ENCODE measurements at places on chromosomes 13 and 19.
A peak's percentile ranks its signal among the peaks of the same experiment; 100 is the strongest.

DNA sequence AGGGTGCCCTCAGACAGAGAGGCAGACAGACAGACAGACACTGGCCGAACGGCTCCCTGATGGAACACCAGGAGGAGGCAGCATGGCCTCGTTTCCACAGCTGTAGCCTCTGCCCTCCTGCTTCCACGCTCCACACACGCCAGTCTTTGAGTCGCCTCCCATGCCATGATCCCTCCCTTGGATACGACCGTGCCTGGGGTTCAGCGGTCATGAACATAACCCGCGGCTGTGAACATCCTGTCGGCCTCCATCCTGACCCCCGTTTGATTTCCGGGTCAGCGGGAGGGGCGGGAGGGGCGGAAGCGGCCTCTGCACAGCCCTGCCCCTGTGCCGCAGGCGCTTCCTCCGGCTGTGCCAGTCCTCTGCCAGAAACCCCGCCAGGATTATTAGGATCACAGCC is 23.4 kb downstream of the GP6 start:
- DNase-seq, result no peak

DNA sequence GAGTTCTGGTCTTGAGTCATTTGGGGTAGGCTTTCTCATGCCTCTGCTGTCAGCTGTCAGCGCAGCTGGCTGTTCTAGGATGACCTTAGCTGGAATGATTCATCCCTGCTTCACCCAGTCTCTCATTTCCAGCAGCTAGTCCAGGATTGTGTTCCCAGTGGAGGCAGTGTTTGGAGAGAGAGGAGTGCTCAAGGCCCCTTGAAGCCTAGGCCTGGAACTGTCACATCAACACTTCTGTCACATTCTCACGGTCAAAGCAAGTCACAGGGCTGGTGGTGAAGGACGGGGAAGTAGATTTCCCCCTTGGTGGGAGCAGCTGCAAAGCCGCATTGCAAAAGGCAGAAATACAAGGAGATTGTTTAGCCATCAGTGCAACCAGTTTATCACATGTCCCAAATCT is 15.2 kb downstream of the TPT1 start:
- DNase-seq, result no peak

- peak; percentile 15 for DNase-seq
Observed at GRCh38 chr19:39038098-39038497, 5.7 kb upstream of the FBXO27 start.

DNA sequence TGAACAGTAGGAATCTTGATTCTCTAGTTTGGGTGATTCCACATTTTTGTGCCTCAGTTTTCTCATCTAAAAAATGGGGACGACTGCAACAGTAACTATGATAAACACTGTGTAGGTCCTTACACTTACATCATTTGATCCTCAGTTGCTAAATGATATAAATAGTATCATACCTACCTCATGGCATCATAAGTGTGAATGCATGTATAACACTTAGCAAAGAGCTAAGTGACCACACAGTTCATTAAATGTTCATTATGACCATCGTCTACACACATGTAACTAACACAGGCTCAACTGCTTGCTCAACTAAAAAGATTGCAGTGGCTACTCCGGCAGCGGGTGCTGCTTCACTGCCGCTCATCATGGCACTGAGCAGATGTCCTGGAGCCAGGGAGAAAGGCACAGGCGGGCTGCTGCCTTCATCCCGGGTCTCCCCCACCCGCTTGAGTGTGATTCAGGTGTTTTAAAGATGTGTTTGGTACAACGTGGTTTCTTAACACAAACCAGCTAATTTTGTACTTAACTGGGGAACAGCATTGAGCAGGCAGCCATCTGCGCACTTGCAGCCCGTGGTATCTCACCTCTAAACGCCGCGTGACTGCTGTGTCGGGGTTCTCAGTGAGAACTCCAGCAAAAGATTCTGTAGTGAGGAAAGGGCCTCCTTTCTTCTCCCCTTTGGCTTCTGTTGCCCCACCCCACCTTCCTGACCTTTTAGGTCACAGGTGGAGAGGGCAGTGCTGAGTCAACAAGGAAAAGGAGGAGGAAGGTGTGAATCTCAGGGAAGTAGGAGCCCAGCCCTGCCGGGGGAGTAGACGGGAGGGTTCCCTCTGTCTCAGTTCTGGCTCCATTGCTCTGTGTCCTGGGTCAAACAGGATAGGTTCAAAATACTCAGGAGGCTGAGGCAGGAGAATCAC is 11.7 kb upstream of the ACTN4 start:
- DNase-seq, result no peak

DNA sequence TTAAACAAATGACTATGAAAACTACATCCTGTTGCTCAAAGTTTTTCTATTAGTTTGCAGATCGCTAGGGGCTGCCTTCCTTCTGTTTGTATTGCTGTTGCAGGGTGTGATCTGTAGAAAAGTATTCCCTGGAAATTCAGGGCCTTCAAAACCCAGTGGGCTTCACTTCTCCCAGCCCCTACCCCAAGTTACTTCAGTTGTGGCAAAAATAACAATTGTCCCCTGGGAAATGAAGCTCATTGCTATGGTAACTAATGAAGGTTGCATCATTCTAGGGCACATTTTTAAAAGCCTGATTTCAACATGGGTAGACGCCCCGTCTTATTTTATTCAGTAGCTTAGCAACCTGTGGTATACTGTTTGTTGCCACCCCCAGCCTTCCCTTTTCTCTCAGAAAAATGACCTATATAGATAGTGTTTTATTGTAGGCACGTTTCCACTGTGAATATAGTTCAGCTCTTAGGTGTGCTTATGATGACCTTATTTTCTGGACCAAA is 60.9 kb downstream of the WDFY2 start:
- peak; percentile 21 for DNase-seq

DNA sequence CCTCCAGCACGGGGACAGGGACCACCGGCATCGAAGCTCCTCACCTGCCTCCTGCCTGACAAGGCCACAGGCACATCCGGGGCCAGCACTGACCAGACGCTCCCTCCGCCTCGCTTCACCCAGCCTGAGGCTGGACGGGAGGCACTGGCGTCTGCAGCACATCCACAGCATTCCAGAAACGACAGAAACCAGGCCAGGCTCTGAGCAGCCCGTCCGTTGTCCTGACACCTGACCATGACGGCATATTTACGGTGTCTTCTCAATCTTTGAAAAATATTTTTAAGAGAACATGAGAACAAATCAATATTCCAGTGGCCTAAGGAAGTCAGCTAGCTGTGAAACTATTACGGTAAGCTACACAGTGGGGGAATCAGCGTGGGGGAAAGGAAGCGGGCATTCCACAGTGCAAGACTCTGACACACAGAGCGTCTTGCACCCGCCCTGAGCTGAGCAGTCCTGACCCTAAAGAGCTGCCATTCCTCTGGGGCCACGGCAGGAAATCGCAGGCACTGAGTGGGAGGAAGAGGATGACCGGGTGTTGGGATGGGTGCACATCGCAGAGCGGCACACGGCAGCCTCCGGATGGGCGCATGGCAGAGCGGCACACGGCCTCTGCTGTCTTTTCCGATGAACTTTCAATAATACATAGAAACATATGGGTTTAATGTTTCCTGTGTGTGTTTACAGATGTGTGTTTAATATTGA is 26.8 kb downstream of the RASA3 start:
- peak; percentile 55 for DNase-seq

- DNase-seq, result peak; percentile 95
Observed at GRCh38 chr19:55452749-55453346, 8.6 kb downstream of the ISOC2 start.

- no peak for DNase-seq
Observed at GRCh38 chr13:93700115-93700514, 473.5 kb downstream of the GPC6 start.

Data from retina (tissue), 1 donor.